ENCODE measurements at places on chromosomes 1 and 21.

DNA sequence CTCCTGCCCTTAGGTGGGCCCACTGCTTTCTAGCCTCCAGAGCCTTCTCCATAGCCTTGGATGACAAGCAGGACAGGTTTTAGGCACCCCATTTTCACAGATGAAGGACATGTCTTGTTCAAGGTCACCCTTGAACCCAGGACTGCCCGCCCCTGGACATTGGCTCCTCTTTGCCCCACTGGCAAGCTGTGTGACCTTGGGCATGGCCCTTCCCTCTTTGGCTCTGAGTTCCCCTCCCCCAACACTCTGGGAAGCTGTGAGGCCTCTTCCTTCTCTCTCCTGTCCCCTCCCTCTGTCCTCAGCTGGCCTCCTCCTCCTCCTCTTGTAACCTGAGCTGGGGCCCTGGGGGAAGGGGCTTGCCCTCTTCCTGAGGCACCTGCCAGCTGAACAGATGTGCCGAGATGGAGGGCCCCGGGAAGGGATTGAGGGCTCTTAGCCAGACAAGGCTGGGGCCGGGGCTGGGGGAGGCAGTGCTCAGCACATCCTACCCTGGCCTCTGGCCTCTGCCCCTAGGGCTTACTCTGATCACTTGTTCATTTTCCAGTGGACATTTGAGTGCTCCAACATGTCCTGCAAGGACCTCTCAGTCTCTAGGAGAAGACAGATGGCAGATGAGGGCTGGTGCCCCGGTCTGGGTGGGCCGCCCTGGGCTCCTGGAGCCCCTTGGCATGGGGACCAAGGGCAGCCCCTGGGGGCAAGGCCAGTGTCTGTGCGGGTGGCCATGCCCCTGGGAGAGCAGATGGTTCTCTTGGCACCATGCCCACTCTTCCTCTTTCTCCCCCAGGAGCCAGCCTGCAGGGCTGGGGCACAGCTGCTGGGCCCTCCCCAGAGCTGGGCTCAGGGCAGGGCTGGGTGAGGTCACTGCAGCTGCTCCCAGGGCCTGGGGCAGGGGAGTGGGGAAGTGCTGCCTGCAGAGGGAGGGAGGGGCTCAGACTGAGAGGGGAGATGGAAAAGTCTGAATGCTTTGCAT, 10.7 kb downstream of the FOXO6 start:
- DNase-seq = no peak

- no peak for DNase-seq
Measured at GRCh38 chr1:229030630-229031029, 240.3 kb upstream of the RAB4A start.

GRCh38 chr1:203751051-203751450, 13.9 kb upstream of the LAX1 start:
- no peak for DNase-seq

DNA sequence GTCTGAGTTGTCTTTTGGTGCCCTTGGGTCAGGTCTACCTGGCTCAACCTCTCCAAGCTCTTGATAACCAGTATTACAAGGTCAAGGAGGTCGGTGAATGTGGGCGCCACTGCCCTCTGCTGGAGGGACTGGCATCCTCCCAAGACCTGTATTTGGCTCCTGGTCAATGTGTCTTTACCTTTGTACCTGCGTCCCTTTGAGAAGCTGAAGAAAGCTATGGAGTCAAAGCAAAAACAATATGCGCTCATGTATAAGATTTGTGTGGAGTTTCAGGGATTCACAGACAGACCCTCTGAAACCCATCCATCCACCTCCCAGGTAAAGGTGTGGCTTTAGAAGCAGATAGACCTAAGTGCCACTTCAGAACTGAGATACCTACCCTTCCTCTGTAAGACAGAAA, 61.8 kb upstream of the NBL1 start:
- peak; percentile 65 for DNase-seq

- no peak for DNase-seq
Measured at GRCh38 chr21:33035147-33035546, 9.4 kb downstream of the OLIG2 start.

- no peak for DNase-seq
Measured at GRCh38 chr1:204289280-204289679, 70.4 kb downstream of the PLEKHA6 start.

GRCh38 chr1:107626073-107626796, 338.7 kb downstream of the VAV3 start:
- no peak for DNase-seq

DNA sequence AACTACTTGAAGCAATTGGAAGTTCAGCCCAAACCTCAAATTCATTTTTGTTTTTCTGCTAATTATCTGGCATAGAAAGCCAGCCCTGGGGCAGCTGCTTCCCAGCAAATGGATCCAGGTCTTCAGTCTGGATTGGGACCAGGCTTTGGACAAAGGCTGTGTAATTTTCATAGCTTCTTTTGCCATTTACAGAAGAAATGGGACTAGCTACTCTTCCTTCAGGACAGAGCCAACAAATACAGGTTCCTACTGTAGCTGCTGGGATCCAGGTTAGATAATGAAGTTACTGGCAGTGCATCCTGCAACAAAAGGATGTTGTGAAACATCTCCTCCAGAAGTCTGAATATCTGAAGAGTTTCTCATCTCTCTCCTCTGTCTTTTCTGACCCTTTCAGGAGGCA, 171.5 kb upstream of the CAMK1G start:
- no peak for DNase-seq

DNA sequence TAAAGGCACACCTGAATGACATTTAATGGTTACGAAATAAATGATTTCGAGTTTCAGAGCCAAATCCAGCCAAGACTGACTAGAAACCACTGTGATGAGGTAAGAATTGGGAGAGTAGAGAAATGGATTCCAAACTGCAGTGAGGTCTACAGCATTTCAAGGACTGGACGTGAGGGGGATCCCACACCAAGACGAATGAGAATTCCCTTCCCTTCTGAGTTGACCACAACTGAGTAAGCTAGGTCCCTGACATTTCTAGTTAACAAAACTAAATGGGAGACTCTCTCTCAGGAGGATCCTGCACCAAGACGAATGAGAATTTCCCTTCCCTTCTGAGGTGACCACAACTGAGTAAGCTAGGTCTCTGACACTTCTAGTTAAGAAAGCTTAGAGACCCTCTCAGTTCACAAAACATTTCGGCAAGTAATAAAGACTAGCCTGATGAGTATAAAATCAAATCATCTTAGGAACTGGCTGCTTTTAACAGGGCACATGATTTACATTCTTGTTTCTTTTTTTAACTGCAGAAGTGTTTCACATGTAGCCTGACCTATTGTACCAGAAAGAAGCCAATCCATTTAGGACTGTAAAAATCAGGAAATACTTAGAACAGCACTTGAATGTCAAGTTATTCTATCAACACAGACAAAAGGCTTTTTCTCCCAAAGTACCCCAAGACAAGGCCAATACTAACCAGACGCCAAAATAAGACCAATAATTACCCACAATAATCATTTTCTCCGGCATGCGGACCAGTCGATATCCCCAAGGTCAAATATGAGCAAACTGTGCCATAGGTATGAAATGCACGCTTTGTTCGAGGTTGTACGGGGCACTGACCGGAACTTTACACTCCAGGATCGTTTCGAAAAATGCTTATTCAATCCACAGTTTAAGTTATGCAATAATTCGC, 1.4 kb upstream of the SPATA1 start:
- no peak for DNase-seq

- DNase-seq = no peak
Measured at GRCh38 chr1:71203241-71203640, 122.4 kb upstream of the ZRANB2 start.

GRCh38 chr21:45971616-45972352, 9.8 kb upstream of the COL6A1 start:
- DNase-seq = no peak

GRCh38 chr1:81880781-81881180, 80.0 kb downstream of the ADGRL2 start:
- no peak for DNase-seq

DNA sequence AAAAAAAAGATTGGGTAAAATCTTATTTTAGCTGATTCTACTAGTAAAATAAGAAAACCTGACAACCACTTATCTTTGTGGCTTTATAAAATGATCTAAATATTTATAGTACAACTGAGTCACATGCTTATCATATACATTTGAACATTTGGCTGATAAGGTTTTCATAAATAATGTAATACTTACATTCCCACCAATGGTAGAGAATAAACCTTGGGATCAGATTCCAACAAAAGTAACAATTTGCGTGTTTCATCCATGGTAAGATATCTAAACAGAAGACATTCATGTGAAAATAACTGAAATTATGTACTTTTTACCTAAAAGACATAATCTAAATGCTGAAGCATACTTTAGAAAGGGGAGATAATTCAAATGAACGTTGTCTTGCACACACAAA, 18.4 kb downstream of the STIL start:
- no peak for DNase-seq

- no peak for DNase-seq
Measured at GRCh38 chr21:44299458-44300261, at the start of gene PFKL. Gene PFKL (plus strand): TSS chr21:44300053. CDS start chr21:44300106, 53 bp downstream.

GRCh38 chr1:48955774-48956173, 179.1 kb upstream of the BEND5 start:
- DNase-seq = no peak

DNA sequence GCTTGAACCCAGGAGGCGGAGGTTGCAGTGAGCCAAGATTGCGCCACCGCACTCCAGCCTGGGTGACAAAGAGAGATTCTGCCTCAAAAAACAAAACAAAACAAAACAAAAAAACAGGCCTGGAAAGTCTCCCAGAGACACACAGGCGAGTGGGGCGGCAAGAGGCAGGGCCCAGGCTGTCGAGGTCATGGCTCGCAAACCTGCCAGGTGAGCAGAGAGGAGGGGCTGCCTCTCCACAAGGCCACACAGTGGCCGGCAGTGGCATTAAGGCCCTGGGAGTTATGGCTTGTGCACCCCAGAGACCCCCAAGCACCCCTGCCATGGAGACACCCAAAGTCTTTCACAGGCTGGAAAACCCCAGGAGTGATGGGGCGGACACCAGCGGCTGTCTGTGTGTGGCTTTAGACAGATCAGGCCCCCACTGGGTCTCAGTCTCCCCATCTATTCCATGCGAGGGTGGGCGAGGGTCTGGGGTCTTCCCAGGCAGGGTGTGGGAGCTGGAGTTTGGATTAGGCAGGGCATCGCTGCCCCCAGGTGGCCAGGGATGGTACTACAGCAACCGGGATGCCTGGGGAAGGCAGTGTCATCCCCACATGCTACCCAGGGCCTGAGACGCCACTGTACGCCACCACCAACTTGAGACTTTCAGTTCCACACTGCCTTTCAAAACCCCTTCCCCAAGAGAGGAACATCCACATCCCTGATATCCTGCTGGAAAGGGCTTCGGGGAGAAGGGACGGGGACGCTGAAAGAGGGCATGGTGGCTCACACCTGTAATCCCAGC, 7.3 kb upstream of the CTRC start:
- DNase-seq = peak; percentile 74

- DNase-seq = no peak
Measured at GRCh38 chr1:242017580-242018233, 18.8 kb upstream of the MAP1LC3C start.

GRCh38 chr1:183444243-183444642, 26.1 kb upstream of the NMNAT2 start:
- DNase-seq = no peak
